ENCODE measurements at places on chromosomes 11 and 22.

DNA sequence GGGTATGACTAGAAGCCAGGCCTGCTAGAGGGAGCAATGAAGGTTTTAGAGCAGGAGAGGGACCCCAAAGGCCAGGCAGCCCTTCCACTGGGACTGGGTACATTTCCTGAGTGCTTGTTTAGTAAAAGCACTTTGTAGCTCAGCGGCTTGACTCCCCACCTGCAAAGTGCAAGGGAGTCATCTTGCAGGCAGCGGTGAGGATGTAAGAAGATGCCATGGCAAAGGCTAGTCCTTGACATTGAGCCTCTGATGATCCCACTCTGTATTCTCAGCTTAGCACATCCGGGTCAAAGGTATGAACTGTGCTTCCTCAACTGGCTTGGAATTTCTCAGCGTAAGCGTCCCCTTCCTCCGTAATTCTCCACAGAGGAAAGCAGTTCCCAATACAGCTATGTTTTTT is 3.1 kb upstream of the UBE2L3 start:
- DNase-seq, result no peak

GRCh38 chr11:64804346-64805210 is 1.6 kb upstream of the MAP4K2 start:
- no peak for DNase-seq

GRCh38 chr22:47112994-47113852 is 350.8 kb downstream of the TBC1D22A start:
- DNase-seq, result no peak

- DNase-seq, result no peak
These were observed 761 bp upstream of the NXF1 start for GRCh38 chr11:62805961-62806441.

GRCh38 chr22:44025171-44026065 is 1.3 kb downstream of the PARVB start:
- no peak for DNase-seq

- no peak for DNase-seq
These were observed 162.1 kb downstream of the MN1 start for GRCh38 chr22:27639248-27640086.

DNA sequence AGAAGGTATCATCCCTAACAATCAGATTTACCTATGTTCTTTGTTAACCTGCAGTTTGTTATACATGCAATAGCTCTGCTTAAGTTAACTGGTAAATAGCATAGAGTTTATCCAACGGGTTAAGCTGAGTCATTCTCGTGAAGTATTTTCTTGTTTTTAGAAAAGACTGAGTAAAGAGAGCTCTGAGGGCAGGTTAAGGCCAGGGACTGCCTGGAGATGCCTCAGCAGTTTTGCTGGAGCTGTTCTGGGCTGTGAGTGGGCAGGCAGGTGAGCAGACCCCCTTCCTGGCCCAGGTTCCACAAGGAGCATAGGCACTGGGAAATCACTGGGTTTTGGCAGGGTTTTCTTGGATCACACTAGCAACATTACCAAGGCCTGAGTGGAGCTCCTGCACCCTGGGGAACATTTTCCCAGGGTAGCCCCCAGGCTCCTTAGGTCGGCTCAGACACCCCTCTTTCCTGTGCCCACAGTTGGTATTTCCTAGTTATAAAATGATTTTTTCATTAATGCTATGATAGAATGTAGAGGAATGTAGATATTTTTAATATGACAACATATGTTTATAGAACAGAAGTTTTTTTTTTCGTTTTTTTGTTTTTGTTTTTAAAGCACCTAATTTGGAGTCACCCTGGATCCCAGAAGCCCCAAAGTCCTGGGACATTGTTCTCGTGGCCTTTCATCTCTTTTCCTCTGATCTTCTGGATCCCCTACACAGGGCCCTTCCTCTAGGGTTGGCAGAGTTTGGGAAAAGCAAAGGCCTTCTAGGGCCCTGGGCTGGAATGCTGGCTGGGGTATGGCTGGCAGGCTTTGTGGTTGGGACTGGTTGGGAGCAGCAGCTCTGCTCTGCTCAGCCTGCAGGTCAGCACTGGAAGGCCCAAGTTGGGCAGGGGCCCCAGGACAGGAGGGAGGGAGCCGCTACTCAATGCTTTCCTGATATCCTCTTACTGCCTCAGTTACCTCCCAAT is 26.7 kb downstream of the IRAG1 start:
- DNase-seq, result no peak
